NCI-H1930 (cell line): ENCODE measurements at places on chromosomes 4 and X.
A peak's percentile ranks its signal among the peaks of the same experiment; 100 is the strongest.

DNA sequence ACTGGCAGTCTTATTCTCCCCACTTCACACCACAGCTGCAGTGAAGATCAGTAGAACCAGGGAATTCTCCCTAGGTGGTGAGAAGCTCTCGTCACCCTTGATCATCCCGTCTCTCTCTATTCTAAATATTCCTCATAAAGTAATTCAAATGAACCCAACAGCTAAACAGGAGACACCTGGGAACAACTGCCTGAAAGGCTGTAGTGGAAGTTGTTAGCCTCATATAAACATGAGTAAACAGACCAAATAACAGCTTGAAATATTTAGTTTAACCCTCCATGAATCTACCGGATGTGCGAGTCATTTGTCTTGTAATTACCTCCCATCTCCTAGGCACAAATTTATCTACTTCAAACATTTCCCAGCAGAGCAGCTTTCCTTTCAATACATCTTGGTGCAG lies 30.4 kb upstream of the APELA start:
- DNase-seq = peak; percentile 20

- DNase-seq = no peak
Measured at GRCh38 chrX:16060252-16060651, 63.1 kb upstream of the GRPR start.

DNA sequence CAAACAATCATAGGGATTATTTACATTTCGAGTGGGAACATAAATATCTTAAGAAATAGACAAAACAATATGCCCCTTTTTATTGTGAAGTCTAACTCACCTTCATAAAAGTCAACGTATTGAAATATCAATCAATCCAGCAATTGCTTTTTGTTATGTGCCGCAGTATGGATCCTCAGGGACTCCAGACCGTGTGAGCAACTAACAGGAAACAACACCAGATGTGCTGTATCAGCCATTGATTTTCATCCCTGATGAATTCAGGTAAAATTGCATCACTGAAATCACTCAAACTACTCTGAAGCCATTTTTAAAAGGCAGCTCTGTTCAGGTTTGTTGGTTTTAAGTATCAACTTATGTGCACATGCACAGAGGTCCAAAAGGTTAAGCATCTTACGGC lies 197.3 kb upstream of the FAT1 start:
- DNase-seq = peak; percentile 16

DNA sequence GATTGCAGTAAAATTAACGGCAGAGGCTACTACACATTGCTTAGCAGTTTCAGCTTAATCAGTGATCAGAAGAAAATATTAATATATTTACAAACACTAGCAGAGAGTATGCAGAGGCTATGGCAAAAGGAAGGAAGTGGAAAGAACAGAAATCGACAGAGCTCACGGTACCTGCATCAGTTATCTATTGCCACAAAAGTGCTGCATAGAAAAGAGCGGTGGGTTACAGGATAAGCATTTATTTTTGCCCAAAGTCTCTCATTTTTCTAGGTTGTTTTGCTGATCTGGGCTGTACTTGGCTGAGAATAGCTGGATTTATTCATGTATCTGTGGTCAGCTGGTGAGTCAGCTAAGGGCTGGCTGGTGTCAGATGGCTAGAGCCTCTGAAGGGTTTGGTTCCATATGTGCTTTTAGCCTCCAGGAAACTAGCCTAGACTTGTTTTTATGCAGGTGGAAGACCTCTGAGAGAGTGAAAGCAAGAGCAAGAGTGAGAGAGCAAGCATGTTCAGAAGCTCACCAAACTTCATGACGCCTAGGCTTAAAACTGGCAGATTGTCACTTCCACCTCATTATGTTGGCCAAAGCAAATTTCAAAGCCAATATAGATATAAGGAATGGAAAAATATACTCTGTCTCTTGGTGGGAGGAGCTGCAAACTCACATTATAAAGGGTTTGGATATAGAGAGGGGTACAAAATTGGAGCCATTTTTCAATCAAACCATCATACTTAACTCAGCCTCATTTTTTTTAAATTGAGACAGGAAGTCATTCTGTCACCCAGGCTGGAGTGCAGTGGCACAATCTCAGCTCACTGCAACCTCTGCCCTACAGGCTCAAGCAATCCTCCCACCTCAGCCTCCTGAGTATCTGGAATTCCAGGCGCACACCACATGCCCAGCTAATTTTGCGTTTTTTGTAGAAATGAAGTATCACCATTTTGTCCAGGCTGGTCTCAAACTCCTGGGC lies 153.2 kb upstream of the RPL34 start:
- no peak for DNase-seq

- no peak for DNase-seq
Measured at GRCh38 chr4:135238940-135239339, 1037.4 kb upstream of the PABPC4L start.

GRCh38 chr4:3074846-3075651 lies 568 bp downstream of the HTT start:
- peak; percentile 42 for DNase-seq

- no peak for DNase-seq
Measured at GRCh38 chr4:139617702-139618490, 47.7 kb upstream of the MGST2 start.

GRCh38 chr4:109552237-109552636 lies 7.8 kb upstream of the MCUB start:
- no peak for DNase-seq

DNA sequence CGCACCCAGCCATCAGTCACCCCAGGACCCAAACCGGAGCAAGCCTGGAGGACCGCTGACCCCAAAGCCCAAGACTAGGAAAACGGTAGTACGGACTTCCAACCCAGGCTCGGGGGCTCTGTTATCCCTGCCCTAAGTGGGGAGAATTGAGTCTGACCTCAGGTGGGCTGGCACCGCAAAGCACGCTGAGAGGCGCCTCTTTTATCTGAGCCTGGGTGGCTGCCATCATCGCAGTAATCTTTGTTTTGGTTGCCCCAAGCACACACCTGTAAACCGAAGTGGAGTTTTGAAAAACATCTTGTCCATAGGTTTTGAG lies 894 bp upstream of the SH3RF1 start:
- peak; percentile 42 for DNase-seq

DNA sequence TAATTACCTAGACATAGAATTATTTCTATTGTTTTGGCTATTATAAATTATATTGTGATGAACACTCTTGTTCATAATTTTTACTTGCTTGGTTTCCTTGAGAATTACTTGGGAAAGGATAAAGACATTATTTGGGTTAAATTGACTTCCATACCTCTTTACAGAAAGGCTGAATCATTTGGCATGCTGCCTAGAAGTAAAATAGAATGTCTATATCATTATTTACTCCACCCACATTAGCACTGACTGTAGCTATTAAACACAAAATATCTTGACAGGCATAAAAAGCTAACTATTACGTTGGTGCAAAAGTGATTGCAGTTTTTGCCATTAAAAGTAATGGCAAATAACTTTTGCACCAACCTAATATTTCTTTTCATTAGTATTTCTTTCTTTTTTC lies 29.7 kb upstream of the ADH6 start:
- DNase-seq = no peak

GRCh38 chrX:11641349-11642065 lies 24.2 kb downstream of the ARHGAP6 start:
- no peak for DNase-seq

DNA sequence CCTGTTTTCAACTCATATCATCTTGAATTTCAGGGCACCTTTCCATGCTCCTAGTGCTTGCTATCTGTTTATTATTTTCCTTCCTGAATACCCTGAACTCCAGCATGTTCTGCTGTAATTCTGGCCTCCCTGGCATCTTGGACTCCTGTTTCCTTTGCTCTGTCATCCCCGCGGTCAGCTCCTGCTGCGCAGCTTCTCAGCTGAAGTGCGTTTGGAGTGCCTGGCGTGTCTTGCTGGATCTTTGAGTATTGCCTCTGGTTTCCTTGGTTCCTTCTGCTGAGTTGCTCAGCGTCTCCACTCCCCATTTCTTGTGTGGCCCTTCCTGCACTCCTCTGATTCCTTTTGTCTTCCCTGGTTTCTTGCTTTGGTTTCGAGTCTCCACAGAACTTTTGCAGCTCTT lies 84.4 kb downstream of the HTT start:
- DNase-seq = no peak

DNA sequence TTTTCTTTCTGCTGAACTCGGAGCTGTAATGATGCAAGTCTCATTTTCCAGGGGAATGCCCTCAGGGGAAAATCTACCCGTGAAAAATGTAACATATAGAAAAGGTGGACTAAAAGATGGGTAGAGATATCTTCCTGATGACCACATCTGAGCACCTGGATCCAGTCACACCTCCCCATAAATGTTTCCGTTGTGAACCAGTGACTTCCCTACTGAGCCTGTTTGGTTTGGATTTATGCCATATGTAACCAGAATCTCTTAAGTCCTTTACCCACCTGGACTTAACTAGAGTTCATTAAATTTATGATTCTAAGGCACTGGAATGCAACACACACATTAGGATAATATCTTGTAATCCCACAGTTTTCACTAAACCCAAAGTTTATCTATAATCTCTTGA lies 171.1 kb downstream of the ZNF330 start:
- no peak for DNase-seq

DNA sequence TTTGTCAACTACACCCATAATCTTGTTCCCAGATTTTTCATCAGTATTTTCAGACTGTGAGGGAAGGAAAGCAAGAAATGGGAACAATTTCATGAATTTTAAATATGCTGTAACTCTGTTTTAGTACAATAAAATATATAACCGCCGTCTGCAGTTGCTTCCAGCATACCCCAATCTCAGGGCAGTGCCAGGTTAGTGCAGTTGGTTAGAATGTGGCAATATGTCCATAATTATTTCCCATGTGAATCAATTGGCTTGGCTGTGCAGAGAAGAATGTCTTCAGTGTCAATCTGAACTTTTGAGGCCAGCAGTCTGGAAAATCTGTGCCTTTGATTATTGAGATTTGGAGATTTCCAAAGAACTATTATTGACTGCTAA lies 5.0 kb upstream of the MMAA start:
- no peak for DNase-seq

- DNase-seq = no peak
Measured at GRCh38 chr4:143420227-143420626, 83.6 kb downstream of the GAB1 start.

DNA sequence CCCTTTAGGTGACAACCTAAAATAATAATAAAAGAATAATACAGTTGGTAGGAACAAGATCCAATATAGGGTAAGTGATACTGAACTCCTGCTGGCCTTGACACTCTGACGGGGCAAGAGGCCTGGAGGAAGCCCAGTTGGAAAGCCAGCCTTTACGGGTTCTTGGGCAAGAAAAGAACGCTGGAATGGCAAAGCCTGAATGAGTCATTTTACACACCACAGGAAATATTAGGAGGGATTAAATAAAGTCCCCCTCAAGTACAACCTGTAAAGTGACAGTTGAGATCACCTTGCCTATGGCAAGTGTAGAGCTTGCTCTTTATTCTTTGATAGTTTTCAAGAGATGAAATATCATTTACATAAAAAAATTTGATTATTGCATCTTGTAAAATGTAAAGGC lies 244.5 kb upstream of the TLL1 start:
- no peak for DNase-seq

DNA sequence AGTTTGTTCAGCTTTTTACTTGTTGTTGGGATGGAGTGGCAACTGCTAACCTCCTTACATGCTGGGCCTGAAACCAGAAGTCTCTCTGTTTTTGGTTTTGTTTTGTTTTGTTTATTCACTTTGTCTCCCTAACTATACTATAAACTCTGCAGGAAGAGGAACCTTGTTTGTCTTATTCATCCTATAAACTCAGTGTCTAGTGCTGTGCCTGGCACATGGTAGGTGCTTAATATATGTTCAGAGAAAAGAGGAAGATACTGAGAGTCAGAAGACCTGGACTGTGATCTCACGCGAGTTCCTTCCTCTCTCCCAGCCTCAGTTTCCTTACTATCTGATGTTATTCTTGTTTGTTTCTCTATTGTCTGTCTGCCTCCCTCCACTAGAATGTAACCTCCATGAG lies 71.3 kb downstream of the PRPS1 start:
- no peak for DNase-seq

DNA sequence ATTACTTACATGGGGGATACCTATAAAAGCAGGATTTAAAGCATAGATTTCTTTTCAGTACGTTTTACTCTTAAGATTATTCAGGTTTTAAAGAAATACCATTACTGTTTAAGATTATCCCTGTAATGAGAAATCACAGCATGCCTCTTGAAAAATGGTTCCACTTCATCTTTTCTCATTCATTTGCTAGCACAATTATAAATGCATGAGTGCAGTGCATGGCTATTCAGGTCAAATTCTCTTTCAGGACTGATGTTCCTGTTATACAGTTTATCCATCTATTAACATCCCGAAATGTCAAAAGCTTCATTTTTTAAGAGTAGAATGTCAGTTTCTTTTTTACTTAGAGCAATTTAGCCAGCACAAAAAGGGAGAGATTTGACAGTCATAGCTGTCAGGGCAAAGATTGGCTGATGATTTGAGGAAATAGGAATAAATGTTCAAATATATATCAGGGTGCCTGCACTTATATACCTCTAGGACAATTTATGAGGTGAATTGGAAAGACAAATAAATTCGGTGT lies 135.2 kb downstream of the ADGRL3 start:
- no peak for DNase-seq

DNA sequence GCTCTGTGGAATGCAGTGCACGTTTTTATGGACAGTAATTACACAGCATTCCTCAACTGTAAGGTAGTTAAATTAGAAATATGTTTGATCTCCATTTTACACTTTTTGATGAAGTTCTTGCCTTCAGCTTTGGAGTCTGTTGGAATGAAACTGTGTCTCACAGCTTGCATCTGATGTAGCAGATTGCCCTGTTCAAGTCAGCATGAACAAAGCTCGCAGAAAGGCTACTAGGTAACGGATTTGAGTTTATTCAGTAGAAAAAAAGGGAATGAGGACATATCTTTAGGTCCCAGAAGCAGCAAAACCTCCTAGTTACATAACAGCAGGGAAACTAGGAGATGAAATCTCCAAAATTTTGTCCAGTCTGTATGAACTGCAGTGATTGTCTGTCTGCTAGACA lies 24.3 kb upstream of the CBLL2 start:
- DNase-seq = no peak

DNA sequence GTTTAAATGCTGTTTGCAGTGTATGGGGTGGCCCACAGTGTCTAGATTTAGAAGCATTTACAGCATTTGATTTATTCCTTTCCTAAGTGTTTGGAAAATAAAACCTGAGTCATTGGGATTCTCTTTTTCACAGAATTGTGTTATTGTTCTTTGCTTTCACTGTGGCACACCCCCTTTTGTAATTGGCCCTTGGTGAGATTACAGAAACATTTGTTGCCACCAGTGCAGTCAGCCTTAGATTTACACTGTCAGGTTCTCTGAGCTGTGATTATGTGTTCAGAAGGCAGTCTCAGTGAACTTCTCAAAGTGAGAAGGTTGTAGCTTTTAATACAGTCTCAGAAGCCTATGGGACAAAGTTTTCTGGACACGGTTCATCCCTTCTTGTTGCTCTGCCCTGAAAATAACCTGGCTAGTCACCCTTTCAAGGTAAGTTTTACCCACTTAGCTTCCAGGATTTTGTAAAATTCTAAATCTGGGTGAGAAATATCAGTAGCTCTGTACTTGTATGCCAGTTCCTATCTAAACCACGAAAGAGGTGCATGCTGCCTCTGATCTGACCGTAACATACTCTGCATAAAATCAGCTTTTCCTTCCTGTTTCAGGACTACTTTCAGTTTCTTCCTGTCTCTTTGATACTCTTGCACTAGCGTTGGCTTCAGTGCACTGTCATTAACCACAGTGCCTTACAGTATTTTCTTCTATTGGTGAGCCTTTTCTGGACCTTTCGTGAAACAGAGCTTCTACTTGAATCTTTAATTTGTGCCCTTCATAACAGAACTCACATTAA lies 12.6 kb downstream of the RUFY3 start:
- DNase-seq = no peak
